ENCODE measurements at places on chromosomes 16 and 17. TPM values are rescaled to one million over a fixed set of nuclear protein-coding genes. Genes with fewer than 3 reads are reported as not detected.

GRCh38 chr16:22320572-22321339 lies 23.5 kb downstream of the POLR3E start:
- DNase-seq = no peak

DNA sequence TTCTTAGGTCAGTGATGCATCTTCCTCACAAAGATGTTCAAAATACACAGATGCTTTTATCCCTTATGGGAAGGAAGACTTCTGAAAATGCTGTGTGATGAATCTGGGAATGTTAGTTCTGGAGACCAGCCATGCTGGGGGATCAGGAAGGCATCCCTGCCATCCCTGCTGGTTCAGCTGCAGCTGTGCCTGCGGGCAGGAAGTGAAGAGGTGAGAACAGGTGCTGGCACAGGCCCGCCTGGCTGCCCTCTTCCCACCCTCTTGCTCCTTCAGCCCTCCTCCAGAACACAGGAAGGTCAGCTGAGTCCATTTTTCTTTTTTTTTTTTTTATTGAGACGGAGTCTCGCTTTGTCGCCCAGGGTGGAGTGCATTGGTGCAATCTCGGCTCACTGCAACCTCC lies 15.2 kb downstream of the RAB11FIP3 start:
- DNase-seq = no peak

- no peak for DNase-seq
These were observed 542 bp downstream of the CBX4 start for GRCh38 chr17:79838522-79839274.

DNA sequence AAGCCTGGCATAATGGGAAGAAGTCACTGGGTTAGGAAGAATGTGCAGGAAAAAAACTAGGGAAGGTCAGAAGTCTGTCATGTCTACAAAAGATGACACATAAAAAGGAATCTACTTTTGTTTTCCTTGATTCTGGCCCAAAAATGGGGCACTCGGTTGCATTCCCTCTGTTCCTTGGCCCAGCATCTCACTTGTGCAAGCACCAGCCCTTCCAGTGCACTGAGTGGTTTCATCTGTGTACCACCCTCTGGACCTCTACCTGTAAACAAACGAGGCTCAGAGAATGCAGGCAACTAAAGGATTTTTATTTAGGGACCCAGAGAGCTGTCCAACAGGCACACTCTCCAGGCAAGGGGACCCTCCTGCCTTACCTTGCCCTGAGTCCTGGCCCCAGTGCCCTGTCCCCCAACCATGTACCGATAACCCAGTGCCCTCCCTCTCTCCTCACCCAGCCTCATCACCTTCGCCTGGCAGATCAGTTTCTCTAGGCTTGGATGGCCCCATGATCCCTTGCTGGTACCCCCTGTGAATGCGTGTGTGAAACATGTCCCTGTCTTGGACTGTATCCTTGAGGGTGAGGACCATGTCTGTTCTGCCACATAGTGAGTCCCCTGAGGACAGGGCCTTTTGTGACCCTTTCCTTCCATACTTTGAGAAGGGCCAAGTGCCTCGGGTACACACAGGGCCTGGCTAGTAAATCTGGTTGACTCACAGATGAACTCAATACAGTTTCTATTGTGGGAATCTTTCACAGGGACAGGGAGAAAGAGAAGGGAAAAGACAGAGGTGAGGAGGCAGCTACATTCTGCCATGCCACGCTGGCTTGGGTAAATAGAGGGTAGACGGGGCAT lies 13.3 kb downstream of the NXPH3 start:
- DNase-seq = no peak

DNA sequence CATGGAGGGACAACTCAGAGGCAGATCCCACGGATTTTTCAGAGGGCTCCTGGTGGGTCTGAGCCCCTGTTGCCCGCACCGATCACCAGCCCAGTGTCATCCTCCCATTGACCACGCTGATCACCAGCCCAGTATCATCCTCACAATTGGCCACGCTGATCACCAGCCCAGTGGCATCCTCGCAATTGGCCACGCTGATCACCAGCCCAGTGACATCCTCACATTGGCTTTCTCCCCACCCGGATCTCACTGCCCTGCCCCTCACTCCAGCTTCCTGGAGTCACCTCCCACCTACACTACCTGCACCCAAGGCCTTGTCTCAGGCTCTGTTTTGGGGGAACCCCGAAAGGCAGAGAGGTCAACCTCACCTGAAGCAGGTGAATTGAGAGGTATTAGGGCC lies 358.2 kb upstream of the TNRC6C start:
- no peak for DNase-seq

DNA sequence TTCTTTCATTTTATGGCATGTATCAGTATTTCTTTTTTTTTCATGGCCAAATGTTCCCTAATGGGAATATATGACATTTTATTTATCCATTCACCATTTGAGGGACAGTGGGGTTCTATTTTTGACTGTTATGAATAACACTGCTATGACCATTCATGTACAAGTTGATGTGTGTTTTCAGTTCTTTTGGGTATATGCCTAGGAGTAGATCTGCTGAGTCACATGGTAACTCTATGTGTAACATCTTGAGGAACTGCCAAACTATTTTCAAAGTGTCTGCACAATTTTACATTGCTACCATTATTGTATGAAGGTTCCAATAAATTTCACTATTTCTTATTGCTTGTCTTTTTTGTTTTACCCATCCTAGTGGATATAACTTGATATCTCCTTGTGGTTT lies 223.0 kb downstream of the TANC2 start:
- no peak for DNase-seq

DNA sequence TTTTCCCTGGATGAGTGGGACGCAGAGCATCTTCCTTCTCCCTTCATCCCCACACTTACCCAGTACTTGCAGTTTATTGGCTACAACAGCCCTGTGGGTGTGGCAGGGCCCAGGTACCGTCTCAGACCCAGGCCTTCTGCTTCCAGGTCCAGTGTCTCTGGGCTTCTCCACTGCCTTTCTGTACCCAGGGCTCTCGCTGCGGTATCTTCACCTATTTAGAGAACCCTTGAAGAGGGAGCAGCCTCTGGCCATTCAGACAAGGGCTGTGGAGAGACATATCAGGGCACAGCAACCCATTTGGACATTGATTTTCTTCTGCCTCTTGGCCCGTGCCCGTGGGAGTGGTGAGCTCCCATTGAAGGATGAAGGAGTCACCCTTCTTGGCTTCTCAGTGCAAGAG lies 17.3 kb downstream of the TBX4 start:
- no peak for DNase-seq

DNA sequence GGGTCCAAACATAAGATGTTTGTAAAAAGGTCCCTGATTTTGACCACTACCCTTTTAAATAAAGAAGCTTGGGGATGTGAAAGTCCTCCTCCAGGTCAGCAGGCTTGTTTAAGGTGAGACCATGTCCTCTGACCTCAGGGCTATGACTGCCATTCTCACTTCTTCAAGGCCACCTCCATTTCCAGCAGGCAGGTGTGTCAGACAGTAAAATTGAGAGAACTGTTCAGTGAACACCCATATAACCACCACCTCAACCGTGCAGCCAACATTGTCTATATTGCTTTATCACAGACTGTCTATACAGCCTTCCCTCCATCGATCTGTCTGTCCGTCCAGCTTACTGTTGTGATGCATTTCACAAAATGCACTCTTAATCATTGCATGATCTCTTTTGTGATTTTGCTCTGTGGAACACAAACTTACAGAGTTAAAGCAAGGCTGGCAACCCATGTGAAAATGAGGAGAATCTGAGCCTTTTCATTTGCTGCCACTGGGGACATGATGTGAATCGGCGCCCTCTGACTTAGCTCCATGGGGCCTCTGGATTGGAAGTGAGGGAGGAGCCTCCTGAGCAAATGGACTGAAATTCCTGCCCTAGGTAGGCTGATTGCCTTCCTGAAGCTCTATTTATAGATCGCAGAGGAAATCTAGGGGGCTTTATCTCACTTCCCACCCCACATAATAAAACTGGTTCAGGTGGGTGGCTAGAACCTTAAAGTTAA lies 53.8 kb downstream of the ZNRF1 start:
- DNase-seq = no peak

DNA sequence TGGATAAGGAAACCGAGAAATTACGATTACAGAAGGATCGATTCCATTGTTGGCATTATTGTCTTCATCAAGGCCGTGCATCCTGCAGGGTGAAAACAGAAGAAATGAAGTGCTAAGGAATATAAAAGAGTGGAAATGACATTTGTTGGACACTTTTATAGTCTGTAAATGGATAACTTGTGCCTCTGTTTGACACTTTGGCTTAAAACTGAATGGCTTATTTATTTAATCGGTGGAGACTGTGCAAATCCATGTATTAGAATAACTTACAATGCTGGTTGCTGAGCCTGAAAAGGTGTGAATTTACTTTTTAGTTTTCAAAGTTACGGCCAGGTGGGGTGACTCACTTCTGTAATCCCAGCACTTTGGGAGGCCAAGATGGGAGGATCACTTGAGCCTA lies 31.4 kb downstream of the ITGB3 start:
- no peak for DNase-seq

DNA sequence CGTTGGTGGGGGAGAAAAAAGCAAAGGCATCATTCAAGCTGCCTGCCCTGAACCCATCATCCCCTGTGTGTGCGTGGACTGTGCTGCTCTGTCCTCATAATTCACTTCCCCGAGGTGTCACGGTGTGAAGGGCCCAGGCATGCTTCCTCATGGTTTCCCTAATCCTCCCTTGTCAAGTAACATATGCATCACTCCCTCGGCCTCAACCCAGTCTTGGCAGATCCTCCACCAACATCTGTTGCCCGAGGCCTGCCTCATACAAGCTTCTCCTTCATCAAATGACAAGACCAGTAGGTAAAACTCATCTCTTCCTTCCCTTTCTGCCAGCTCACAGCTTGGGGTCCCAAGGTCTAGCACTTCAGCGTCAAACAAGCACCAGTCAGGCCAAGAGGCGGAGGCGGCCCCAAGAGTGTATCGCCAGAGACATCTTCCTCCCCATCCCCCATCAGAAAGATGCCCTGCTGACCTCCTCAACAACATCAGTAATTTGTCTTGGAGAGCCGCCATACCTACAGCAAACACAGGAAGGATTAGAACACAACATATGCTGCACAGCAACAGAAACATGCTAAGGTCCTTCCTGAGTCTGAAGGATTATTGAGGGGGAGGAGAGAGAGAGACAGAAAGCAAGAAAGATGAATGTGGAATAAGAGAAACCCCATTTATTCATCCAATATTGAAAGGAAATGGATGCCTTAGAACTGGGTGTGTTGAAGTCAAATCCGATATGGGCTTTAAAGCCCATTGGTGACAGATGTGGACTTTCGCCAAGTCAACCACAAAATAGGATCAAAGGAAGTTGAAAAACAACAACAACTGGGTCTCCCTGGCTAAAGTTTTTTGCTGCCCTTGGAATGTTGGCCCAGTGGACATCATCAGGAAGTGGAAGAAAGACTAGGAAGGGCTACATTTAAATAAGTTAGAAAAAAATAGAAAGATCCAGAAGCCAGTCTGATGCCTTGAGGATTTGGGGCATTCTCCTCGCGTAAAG lies 38.4 kb downstream of the SOX9 start:
- no peak for DNase-seq

GRCh38 chr17:51085150-51085805 lies 35.4 kb downstream of the SPAG9 start:
- DNase-seq = no peak

DNA sequence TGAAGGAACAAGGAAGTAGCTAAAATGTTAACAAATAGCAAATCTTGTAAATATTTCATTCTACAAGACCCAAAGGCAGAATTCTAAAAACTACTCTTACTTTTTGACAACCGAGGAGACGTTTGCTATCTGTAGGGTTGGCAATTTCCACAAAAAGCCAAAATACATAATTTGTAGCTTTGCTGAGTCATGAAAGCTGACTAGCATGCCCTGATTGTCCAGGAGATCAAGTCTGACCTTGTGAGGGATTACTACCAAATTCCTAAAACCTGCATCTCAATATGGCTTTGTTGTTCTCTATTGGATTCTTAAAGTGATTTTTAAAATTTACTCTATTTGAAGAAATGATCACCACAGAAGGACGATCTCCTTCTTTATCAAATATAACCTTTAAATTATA lies 10.8 kb downstream of the DNAJA2 start:
- DNase-seq = no peak

DNA sequence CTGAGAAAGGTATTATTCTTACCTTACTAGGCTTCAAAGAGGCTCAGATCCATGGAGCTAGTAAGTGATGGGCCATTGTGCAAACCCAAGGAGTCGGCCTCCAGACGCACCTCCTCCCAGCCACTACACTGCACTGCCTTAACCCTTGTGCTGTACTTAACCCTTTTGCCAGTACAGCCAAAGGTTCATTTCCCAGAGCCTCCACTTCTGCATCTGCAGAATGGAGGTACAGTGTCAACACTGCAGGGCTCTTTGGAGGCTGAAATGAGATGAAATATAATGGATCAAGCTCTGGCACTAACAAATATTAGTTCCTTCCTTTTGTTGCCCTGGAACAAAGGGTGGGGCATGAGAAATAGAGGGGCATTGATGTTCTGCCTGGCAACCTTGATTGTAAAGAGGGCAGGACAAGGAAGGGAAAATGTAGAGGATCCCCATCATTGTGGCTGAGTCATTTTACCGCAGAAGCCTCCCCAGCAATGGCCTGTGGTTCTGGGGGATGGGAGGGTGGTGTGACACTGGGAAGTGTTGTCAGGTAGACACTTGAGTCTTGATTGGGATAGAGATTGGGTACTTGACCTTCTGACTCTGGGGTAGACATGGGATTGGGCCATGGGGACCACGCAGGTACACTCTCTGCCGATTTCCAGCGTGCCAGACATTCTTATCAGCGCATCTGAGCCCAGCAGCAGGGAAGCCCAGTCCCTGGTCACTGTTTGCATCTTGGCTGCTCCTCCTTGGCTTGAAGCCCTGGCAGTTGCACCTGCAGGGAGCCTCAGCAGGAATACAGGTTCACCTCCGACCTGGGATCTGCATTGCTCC lies 84.0 kb downstream of the MSI2 start:
- DNase-seq = no peak

GRCh38 chr16:57305159-57305811 lies 20.8 kb upstream of the PLLP start:
- peak; percentile 95 for DNase-seq

GRCh38 chr16:66166490-66166889 lies 200.0 kb upstream of the CDH5 start:
- DNase-seq = no peak

WSCD1 gene
- total RNA-seq = 11.4 TPM

TSPAN10 gene
- total RNA-seq = not detected

NOTUM gene
- not detected for total RNA-seq

CCL4 gene
- not detected for total RNA-seq

MT1F gene
- 9.8 TPM for total RNA-seq

SRL gene
- 15.6 TPM for total RNA-seq

HSF4 gene
- total RNA-seq = 64.9 TPM

ELOB gene
- total RNA-seq = 1,184 TPM

CD300H gene
- not detected for total RNA-seq

TMEM235 gene
- total RNA-seq = not detected

Data from ascending aorta (tissue), 2 donors.